Omental fat pad (tissue), 4 donors: ENCODE measurements at places on chromosomes 12 and 14. TPM values are rescaled to one million over a fixed set of nuclear protein-coding genes. Genes with fewer than 3 reads are reported as not detected.

Gene ACRBP
- 3.5 TPM for total RNA-seq

Gene PTCSC3
- not detected for total RNA-seq

Gene TAPBPL
- total RNA-seq = 19.8 TPM

Gene KRT78
- not detected for total RNA-seq

Gene LACRT
- not detected for total RNA-seq

GRCh38 chr14:55671641-55672040 lies 91.6 kb downstream of the KTN1 start:
- no peak for DNase-seq

GRCh38 chr12:124515981-124516380 lies 51.4 kb downstream of the NCOR2 start:
- DNase-seq = no peak

DNA sequence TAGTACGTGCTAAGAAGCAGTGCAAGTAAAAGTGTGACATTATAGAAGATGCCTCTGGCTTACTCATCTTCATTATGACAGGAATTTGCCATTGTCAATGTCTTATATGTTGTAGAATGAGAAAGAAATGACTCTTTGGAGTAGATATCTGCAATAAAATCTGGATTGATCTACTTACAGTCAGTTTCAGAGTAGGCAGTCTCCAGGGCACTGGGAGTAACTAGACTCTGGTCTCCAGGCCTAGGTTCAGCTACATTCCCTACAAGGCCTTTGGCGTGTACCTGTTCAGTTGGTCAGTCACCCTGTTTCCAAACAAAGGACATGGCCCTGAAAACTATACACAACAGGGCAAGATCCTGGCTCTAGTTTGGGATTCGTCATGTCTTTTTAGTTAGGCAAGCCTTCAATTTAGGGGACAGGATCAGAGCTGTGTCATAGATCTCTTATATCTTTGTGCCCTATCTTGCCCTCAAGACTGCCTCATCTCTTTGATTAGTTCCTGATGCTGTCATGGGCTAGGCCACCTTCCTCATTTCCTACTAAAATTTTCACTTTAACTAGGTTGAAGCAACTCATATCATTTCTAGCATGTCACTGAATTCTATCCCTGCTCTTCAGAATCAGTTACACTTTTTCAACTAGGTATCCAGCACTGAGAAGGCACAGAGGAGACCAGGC lies 410.0 kb downstream of the RAD51B start:
- DNase-seq = no peak

DNA sequence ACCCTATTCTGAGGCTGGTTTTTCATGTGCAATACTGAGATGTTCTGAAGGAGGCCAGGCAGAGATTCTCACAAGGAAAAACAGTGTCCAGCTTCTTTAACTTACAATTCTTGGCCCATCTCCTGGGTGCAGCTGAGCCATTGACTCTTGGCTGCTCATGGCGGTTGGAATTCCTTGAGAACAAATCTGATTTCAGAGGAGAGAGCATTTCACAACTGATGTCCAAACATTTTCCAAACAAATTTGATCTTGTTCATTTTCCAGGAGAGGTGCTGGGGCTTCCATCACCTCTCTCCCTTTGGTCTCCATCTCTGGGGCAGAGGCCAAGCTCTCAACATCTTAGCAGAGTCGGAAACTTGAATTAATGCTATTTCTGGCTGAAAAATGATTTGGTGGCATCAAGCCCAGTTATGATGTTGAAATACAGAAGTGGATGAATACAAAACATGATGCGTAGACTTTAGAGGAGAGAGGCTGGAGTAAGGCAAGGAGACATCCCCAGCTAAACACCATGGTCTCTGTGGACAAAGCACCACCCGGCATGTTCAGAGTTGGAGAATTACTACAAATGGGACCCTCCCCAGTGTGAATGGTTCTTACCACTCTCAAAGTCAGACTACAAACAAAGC lies 593.0 kb downstream of the VRK1 start:
- no peak for DNase-seq

GRCh38 chr14:97074456-97074855 lies 277.3 kb downstream of the VRK1 start:
- DNase-seq = no peak

DNA sequence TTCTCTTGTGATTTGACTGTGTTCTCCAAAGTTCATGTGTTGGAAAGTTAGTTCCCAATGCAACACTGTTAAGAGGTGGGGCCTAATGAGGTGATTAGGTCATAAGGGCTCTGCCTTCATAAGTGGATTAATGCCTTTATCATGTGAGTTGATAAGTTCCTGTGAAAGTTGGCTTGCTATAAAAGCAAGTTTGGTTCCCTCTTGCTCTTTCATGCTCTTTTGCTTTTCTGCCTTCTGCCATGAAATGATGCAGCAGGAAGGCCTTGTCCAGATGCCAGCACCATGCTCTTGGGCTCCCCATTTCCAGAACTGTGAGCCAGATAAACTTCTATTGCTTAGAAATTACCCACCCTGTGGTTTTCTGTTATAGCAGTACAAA lies 41.9 kb downstream of the SLC16A7 start:
- no peak for DNase-seq

GRCh38 chr14:68984686-68985085 lies 5.6 kb upstream of the ACTN1 start:
- DNase-seq = no peak

GRCh38 chr14:91555531-91555930 lies 45.4 kb upstream of the PPP4R3A start:
- DNase-seq = no peak

DNA sequence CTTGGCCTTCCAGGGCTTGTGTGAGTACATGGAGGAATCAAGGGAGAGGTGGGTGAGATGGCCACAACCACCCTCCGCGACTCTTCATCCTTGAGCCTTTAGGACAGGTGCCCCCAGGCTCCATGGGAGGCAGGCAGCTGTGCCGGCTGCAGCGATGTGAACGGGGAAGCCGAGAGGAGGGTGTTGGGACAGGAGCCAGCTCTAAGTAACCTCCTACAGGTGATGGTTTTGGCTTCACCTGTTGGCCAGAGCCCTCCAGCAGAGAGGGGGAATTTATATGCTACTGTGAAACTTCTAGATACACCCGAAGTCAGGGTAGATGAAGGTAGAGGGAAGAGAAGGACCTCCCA lies 132.2 kb upstream of the HIF1A start:
- peak; percentile 25 for DNase-seq
